Activated naive CD4-positive, alpha-beta T cell (primary cell): ENCODE measurements at places on chromosomes 5 and 9.

DNA sequence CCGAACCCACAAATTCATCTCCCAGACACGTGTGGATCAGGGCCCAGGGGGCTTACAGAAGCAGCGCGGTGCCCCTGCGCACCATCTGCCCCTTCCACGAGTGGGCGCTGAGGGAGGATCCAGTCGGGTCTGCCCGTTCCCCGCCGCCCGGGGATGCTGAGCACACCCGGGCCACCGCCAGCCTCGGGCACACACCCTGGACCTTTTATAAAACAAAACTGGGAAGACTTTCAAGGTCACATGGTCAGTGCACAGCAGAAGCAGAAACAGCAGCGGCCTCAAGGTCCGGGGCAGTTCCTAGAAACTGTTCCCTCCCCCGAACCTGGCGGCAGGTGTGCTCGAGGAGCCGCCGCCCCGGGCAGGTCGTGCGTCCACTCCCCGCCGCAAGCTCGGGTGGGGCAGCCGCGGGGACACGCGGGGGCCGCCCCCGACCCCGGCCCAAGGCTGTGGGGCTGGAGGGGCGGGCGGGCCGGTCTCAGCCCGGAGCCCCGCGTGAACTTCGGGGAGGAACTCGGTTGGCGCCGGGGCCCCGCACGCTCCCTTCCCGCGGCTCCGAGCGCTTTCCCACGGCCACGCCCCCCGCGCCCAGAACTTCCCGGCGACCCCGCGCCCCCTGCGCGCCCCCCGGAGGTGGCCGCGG is 633 bp upstream of the PPP1R26 start:
- no peak for DNase-seq

GRCh38 chr5:146745931-146746577 is 132.5 kb downstream of the PPP2R2B start:
- no peak for DNase-seq

- DNase-seq = peak; percentile 30
Observed at GRCh38 chr5:442335-443238, at the start of gene EXOC3. TSS of gene EXOC3 (plus strand) at chr5:443176. CDS start at chr5:446206, 3,030 bp downstream.

- DNase-seq = no peak
Observed at GRCh38 chr5:74275171-74275992, 365.1 kb downstream of the ENC1 start.

DNA sequence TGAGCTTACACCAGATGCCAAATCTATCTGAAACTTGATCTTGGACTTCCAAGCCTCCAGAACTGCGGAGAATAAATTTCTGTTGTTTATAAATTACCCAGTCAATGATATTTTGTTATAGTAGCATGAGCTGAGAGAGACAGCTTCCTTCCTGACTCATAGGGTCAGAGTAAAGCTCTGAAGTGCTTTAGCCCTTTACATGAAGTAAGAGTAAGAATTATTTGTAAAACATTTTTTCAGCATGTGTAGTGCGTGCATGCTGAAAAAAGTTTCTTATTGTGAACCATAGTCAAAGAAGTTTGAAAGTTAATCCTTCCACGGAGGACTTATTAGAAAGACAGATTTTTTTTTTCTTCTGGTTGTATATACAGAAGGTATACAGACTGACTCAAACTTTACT is 172.4 kb downstream of the DMRT2 start:
- no peak for DNase-seq

- no peak for DNase-seq
Observed at GRCh38 chr5:39891376-39891775, 466.6 kb upstream of the DAB2 start.

DNA sequence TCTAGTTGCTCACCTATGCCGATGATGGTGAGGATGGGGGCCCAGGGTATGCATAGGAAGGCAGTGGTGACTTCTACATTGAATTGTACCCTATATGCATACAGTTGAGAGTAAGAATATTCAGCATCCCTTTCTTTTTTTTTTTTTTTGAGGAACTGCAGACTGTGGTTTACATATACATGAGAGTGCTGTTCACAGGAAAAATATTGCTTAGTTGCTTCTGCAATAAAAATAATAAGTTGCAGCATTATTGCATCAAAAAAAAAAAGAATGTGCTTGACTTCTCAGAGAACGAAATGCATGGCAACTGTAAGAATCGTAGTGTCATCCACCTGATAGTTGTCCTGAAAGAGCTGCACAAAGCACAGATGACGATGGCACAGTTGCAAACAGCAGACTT is 52.8 kb downstream of the PTCD2 start:
- DNase-seq = no peak

DNA sequence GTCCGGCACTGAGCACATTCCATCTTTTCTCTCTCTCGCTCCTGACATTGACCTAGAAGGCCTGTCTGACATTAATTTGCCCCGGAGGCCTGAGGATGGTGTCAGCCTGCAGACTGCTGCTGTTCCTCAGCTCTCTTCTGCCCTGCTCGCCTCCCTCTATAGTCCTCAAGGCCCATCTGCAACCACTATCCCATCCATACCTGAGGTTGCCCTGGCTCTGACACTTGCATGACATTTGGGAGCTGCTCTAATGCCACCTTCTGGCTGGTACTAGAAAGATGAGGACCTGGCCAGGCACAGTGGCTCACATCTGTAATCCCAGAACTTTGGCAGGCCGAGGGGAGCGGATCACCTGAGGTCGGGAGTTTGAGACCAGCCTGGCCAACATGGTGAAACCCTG is 38.6 kb upstream of the GGTA1 start:
- DNase-seq = no peak

GRCh38 chr5:173294673-173295320 is 33.4 kb downstream of the STC2 start:
- no peak for DNase-seq

- DNase-seq = no peak
Observed at GRCh38 chr5:83645936-83646335, 74.7 kb downstream of the HAPLN1 start.

DNA sequence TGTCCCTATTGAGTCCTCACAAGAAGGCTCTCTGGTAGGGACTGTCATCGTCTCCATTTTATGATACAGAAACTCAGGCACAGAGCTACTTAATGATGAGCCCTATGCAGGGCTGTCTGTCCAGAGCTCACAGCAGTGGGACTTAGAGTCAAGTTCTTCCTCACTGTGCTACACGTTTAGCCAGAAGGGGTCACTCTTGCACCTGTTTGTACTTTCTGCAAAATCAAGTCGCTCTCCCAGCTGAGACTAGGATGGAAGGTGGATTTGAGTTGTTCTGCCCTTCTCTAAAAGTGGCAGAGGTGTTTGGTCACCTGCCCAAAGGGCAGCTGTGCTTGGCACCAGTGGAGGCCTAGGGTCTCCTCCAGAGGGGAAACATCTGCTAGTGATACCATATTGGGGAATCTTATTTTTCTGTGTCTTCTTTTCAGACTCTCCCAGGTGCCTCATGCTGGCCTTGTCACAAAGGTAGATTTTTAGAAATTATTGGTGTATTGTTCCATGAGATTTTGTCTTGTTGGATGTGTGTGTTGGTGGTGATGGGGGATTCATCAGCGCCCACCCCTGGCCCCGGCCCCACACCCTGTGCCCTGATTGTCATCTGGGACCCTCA is 104.2 kb downstream of the PPARGC1B start:
- no peak for DNase-seq

- no peak for DNase-seq
Observed at GRCh38 chr5:158731014-158731413, 368.7 kb downstream of the EBF1 start.

GRCh38 chr9:137113385-137114159 is 961 bp downstream of the DPP7 start:
- DNase-seq = no peak

- no peak for DNase-seq
Observed at GRCh38 chr9:91220491-91221135, 141.1 kb downstream of the AUH start.

GRCh38 chr9:29548436-29548835 is 1975.2 kb upstream of the C9orf72 start:
- DNase-seq = no peak

- DNase-seq = no peak
Observed at GRCh38 chr5:154097031-154097430, 58.3 kb downstream of the MFAP3 start.

GRCh38 chr9:115226152-115226551 is 108.2 kb upstream of the TNC start:
- no peak for DNase-seq

- DNase-seq = no peak
Observed at GRCh38 chr9:137423514-137424291, 510 bp downstream of the NOXA1 start.

DNA sequence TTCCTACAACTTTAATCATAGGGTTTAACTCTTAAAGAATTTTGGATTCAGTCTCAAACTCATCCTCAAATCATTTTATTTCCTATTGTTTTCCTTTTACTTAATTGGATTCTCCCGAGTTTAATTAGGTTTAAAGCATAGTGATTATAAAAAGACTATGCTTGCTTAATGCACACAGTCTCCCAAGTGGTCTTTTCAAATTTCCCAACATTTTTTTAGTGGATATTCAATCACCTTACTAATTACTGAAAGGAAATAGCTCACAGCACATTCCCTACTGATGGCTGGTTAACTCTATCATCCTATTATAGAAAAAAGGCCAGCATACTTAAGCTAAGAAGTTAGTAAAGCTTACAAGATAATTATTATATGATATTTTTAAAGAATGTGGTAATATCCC is 170.6 kb downstream of the PRDM9 start:
- DNase-seq = no peak

DNA sequence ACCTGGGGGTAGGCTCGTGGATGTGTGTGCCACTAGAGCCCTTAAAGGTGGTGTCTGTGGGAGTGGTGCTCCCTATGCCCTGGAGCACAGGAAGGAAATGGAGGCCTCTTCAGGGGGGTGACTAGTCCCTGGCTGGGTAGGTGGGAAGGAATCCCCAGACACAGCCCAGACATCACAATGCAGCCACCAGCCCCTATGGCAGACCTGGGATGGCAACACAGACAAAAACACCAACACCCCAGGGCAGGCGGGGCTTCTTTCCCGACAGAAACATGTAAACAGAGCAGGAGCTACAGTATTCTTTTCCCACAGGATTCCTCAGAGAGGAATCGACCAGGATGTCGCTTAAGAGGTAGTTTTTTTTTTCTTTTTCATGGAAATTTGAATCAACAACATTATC is 10.4 kb upstream of the NR5A1 start:
- no peak for DNase-seq

GRCh38 chr5:95956021-95956899 is 5.4 kb downstream of the ELL2 start:
- no peak for DNase-seq
